ENCODE measurements at places on chromosomes 11 and 22. TPM values are rescaled to one million over a fixed set of nuclear protein-coding genes. Genes with fewer than 3 reads are reported as not detected.

Gene PRRG4
- total RNA-seq: under 0.01 TPM

Gene TYR
- total RNA-seq: not detected

Gene FAM83F
- total RNA-seq: 0.63 TPM

Gene TPCN2
- total RNA-seq: 21.9 TPM

Gene C11orf91
- total RNA-seq: not detected

Gene MRGPRE
- total RNA-seq: not detected

Gene SMDT1
- 19.4 TPM for total RNA-seq

Gene BTBD18
- not detected for total RNA-seq

Gene SELENOM
- total RNA-seq: 10.6 TPM

Gene MISFA
- total RNA-seq: 1.3 TPM

Gene RIMBP3C
- total RNA-seq: 1.3 TPM

Gene CCDC117
- total RNA-seq: 20.3 TPM

Gene SCUBE2
- total RNA-seq: 7.2 TPM

Gene SGSM1
- total RNA-seq: 18.2 TPM

Gene TESMIN
- total RNA-seq: not detected

Gene SYT8
- total RNA-seq: not detected

Gene FOLR1
- total RNA-seq: not detected

Gene MIEF1
- 21.6 TPM for total RNA-seq

Gene POLR2F
- total RNA-seq: 44.8 TPM

Gene ACR
- total RNA-seq: not detected

Gene BBS1
- total RNA-seq: 107 TPM

Gene CYP2R1
- total RNA-seq: 48.8 TPM

Gene UPB1
- 0.94 TPM for total RNA-seq

Gene APOL3
- 0.94 TPM for total RNA-seq

Gene LRRC56
- total RNA-seq: 1.9 TPM

Gene E2F8
- total RNA-seq: 0.63 TPM

Gene APOA4
- total RNA-seq: not detected

Gene ANKK1
- total RNA-seq: not detected

Measured in parietal lobe (tissue), 2 donors.